Pons (tissue), 1 donor: ENCODE measurements at places on chromosomes 6 and 20.

GRCh38 chr6:129767776-129768485 is 58.0 kb upstream of the ARHGAP18 start:
- DNase-seq, result no peak

DNA sequence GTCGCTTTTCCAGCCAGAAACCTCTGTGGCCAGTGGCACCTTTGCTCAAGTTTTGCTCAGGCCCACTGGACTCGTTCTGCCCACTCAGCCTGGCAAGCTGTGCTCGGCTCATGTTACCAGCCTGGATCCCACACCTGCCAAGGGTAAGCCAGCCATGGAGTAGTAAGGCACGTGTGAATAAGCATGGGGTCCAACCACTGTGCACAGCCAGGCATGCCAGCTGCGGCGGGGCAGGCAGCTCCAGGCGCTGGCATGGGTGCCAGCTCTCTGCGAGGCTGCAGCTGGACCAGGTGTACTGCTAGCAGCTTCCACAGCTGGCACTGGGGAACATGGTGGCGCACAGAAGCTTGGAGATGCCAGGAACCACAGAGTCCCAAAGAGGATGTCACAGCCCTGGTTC is 32.1 kb upstream of the PDYN start:
- DNase-seq, result no peak

DNA sequence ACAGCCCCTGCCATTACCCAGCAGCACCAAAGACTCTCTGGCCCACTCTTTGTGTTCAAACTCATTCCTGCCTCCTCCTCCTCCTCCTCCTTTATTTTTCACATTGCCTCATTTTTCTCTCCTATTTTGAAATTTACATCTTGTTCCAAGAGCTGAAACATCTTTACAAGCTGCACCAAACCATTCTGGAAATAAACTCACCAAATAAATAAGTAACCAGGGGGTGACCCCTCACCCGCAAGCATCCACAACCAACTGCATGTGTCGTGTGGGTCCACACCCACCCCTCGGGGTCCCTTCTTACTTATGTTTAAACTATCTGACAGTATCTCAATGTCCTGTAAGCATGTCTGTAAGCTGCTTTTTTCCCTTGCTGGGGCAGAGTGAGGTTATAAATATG is 1.4 kb downstream of the KCNB1 start:
- DNase-seq, result no peak

GRCh38 chr20:20793591-20793990 is 81.1 kb upstream of the RALGAPA2 start:
- no peak for DNase-seq

- no peak for DNase-seq
Observed at GRCh38 chr20:32332614-32333013, 25.5 kb upstream of the ASXL1 start.

- no peak for DNase-seq
Observed at GRCh38 chr20:31667315-31668285, 29.9 kb downstream of the COX4I2 start.
